ENCODE measurements at places on chromosomes 6 and 20. TPM values are rescaled to one million over a fixed set of nuclear protein-coding genes. Genes with fewer than 3 reads are reported as not detected.

Gene ABHD16B
- total RNA-seq = not detected

DNA sequence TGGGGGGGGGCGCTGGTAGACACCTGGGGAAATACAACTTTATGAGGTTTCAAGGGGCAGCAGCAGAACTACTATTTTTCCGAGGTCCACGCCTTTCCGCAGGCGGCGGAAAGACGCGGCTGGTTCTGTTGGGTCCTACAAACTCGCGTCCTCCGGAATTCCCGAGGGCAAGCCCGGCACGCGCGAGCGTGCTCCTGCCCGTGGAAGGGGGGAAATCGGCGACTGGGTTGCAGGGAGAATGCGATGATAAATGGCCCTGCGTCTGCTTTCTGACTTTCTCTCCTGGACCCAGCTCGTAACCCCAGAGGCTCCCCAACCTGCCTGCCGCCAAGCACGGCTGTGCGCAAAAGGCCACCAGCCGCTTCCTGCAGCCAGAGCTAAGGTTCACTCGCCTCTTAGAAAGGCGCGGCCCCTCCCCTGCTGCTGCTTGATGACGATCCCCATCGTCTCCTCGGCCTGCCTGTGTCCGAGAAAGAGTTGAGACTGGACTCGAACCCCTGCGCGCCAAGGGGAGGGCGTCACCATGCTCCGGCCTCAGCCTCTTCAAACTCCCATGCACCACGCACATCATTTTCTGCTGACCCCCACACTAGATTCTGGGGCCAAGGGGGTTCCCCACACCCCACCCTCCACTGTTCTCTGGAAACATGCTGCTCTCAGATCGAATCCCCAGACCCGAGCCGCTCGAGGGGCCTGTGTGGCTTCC lies 6.7 kb downstream of the FOXA2 start:
- peak; percentile 63 for DNase-seq

GRCh38 chr20:58303547-58303946 lies 6.0 kb upstream of the RAB22A start:
- DNase-seq = no peak

- DNase-seq = no peak
Observed at GRCh38 chr6:108421366-108421765, 126.5 kb downstream of the AFG1L start.

DNA sequence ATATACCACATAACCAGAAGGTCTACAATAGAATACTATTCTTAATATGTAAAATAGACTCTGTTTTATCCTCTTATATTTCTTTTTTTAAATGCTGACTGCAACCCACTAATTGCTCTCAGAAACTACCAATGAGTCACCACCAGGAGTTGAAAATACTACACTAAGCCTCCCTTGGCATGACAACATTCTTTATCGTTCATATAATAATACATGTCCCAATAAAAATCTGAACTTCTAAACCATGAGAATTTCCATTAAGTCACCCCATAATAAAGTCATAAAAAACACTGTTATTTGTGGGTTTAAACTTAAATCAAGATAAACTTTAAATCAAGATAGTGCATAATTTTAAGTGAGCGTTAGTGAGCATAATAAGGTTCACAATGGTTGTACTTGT lies 4.2 kb downstream of the HACE1 start:
- DNase-seq = no peak

DNA sequence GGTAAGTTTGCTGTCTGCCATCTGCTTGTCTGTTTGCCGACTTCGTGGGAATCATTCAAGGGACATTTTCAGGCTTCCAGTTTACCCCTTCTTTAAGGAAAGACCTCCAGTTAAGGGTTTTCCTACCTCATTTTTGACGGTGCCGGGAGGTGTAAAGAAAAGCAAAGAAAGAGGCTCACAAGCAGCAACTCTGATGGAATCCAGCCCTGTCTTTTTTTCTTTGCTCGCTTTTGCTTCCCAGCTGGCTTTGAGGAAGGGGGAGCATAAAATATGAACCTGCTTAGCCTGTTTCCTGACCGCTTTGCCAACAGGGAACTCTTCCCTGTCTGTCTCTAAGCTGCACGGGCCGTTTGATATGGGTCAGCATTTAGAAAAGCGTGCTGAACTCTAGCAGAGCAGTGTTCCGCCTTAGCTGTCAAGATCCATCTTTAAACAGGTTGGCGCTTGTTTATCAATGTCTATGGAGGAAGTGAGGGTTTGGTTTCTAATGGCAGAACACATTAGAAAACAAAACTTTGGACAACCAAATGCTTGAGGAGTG lies 13.8 kb downstream of the SYTL3 start:
- DNase-seq = peak; percentile 53
